ENCODE measurements at places on chromosomes 11 and 22. TPM values are rescaled to one million over a fixed set of nuclear protein-coding genes. Genes with fewer than 3 reads are reported as not detected.

TBX1 gene
- 16.5 TPM for total RNA-seq

DNA sequence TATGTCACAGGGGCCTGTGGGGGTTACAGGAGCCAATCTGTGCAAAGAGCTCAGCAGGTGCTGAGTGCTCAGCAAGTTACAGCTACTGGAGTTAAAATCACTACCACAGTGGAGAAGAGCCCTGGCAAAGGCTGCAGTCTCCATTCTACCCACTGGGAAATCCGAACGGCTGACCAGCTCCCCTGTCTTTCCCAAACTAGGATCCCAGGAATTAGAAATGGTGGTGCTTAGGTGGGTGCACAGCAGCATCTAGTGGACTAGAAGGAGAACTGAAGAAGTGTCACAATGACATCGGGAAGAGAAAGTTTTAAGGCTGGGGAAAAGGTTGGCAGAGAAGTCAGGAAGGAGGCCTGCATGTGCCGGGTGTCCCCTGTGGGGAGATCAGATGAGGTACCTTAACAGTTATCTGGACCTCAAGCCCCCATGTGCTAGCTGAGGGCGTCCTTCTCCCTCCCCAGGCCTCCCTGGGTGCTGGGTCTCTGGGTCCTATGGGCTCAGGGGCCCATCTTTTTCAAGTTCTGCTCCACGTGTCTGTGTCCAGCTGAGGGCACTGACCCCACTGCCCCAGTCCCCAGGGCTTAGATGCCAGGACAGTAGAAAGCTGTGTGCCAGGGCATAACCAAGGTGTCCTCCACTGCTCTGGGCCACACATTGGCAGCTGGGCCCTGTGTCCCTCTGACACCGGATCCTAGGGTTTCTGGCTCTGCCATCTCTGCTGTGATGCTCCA lies 1.9 kb downstream of the PIWIL3 start:
- DNase-seq: no peak

DNA sequence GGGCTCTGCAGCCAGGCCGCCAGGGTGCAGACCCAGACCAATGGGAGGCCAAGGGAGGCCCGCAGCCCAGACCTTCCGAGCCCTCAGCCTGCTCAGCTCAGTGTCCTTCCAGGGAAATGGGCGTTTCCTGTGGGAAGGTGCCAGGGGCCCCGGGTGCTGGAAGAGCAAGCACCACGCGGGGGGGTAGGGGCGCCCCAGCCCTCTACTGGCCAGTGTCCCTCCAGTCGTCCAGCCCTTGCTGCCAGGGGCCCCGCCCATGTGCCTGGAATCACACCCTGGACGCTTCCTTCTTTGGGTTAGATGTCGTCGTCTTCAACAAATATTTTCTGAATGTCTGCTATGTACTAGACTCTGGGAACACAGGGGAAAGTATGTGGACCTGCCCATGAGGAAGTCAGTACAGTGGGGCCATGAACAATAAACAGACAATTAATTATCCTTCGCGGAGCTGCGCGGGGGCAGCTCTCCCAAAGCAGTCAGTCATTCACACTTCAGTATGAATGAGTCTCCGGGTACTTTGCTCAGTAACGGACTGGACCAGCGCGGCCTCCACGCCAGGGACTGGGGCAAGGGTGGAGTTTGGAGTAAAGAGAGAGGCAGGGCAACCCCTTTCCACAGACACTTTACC lies 60.2 kb downstream of the CDKN1C start:
- DNase-seq: peak; percentile 37

DNA sequence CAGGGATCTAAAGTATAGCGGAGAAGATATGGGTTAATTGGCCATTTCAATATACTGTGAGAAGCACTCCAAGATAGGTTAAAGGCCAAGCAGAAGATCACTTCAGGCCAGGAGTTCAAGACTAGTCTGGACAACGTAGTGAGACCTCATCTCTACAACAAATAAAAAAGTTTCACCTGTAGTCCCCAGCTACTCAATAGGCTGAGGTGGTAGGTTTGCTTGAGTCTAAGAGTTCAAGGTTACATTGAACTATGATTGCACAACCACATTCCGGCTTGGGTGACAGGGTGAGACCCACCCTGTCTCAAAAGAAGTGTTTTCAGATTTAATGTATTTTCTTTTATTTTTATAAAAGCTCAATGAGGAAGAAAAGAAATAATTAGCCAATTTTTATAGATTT lies 25.4 kb downstream of the PATL1 start:
- no peak for DNase-seq

ZBTB16 gene
- total RNA-seq: not detected

DNA sequence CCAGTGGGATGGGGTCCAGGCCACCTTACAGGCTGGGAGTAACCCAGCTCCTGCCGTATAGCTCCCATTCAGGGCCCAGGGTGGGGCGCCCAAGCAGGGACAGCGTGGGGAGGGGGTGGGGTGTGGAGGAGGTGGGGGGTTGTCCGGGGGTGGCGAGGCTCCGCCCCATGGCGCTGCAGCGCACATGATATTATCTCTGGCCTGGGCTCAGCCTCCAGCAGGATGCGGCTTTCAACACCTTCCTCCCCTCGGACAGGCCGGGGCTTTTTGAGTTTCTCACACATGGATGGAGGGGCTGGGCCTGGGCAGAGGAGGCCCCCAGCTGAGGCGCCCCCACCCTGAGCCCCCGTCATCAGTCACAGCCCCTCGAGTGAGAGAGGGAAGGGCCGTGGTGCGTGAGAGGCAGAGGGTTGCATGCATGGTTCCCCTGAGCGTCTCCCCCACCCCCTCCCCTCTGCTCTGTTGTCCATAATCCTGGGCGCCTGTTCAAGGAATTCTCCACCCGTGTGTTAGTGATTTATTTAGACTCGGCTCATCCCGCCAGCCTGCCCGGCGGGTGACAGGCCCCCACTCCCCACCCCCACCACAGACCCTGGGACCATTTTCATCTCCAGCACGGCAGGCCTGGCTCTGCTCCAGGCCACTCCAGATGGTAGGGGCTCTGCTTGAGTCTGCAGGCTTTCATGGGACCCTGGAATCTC lies 44.9 kb downstream of the WNT11 start:
- DNase-seq: no peak

- no peak for DNase-seq
Measured at GRCh38 chr11:68328374-68329091, 16.1 kb downstream of the LRP5 start.

Data from MG63 (cell line).